ENCODE measurements at places on chromosomes 4 and X.

GRCh38 chrX:70029863-70030262 lies 19.9 kb downstream of the AWAT2 start:
- DNase-seq, result no peak

GRCh38 chr4:99763635-99764101 lies 53.0 kb upstream of the DAPP1 start:
- DNase-seq, result no peak

- DNase-seq, result no peak
These were observed 54.4 kb downstream of the FAT1 start for GRCh38 chr4:186669159-186669731.

- no peak for DNase-seq
These were observed 314.1 kb downstream of the STK32B start for GRCh38 chr4:5365071-5366008.

- no peak for DNase-seq
These were observed 92.6 kb upstream of the KDR start for GRCh38 chr4:55218041-55218440.

- DNase-seq, result no peak
These were observed 680 bp upstream of the ASMTL start for GRCh38 chrX:1453395-1453783.

DNA sequence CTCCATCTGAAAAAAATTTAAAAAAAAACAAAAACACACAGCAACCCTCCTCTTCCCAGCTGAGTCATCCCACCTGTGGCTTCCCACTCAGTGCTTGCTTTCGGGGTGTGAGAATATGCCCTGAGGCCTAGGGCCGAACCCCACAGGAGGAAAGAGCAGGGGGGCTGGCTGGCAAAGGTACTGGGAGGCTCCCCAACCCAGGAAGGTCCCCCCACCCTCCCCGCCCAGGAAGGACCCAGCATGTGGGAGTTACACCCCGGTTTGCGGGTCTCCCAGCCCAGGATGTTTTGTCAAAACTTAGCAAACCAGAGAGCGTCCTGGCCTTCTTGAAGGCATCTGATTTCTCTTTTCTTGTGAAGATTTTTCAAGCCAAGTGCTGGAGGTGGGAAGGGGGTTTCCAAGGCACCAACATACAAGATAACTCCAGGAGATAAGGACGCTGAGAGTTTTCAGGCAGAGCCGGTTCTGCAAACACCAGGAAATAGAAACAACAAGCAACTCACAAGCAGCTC lies 25.7 kb upstream of the CSF2RA start:
- DNase-seq, result no peak

GRCh38 chr4:4226606-4227438 lies at the start of gene OTOP1:
OTOP1 (minus strand) TSS chr4:4226929; CDS start chr4:4226864, 65 bp downstream.
- DNase-seq, result no peak

- no peak for DNase-seq
These were observed 251.8 kb upstream of the GALNTL6 start for GRCh38 chr4:171561419-171561818.

GRCh38 chr4:169485086-169485485 lies 127.3 kb downstream of the NEK1 start:
- DNase-seq, result no peak

- DNase-seq, result no peak
These were observed 625.5 kb upstream of the INTU start for GRCh38 chr4:127007305-127007704.

All from GM18507 (cell line).